ENCODE measurements at places on chromosomes 12 and 14.

GRCh38 chr12:45431126-45431525, 215.2 kb downstream of the ANO6 start:
- DNase-seq = no peak

DNA sequence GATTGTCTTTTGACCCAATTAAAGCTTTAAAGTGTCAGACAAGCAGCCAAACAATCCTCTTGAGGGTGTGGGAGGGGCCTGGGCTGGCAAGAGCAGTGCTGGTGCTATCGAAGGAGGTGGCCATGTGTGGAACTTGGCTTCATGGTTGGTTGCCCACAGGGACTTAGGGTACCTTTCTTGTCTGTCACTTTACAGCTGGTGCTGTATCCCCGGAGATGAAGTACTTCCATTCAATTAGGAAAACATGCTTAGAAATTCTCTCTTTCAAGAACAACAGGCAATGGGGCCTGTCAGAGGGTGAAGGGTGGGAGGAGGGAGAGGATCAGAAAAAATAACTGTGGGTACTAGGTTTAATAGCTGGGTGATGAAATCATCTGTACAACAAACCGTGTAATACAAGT, 86.5 kb downstream of the DAAM1 start:
- DNase-seq = peak; percentile 8

DNA sequence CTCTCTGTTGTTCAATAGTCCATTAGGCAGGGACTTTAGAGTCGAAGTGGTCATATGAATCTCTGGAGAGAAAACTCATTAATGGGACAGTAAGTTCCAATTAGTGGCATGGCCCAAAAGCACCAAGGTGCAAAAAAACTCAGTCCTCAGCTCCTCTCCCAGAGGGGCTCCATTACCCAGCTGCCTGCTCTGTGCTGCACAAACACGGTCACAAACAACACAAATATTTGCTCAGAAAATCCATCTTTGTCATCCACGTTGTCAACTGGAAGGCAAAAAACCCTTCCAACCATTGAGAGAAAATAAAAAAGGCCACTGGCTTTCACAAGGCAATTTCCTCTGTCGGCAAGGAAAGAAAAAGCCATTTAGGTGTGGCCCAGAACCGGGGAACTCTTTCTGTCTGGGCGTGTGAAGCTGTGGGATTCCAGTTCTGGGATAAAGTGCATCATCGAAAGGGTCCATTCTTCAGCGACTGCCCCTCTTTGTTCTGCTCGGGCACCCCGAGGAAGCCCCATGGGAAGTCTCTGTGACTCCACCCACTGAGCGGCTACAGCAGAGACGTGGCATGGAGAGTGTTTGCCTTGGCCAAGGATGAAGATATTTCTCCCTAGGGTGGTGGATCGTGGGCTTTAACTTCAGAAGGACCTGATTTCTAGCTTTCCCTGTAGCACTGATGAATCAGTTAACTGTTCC, 137.6 kb downstream of the VRK1 start:
- no peak for DNase-seq

GRCh38 chr14:49770212-49770817, 2.4 kb downstream of the KLHDC2 start:
- DNase-seq = no peak

DNA sequence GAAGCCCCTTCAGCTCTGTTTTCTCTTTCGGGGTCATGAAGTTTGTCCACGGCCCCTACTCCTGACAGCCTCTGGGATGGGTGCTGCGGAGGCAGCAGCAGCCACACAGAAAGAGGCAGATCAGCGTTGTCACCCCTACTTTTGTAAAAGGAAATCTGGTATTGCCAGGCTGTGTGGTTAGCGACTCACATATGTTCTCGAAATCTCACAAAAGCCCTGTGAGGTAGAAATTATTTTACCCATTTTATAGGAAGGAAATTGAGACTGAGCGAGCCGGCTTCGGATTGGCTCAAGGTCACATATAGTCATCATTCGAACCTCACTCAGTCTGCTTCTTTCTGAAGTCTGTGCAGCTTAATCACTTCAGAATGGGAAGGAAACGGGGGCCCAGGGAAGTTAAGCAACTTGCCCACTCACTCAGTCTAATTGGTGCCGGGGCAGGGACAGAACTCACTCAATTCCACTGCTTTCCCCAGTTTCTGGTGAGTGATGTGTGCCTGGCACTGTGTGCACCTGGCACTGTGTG, 1.1 kb upstream of the CKAP4 start:
- DNase-seq = no peak

DNA sequence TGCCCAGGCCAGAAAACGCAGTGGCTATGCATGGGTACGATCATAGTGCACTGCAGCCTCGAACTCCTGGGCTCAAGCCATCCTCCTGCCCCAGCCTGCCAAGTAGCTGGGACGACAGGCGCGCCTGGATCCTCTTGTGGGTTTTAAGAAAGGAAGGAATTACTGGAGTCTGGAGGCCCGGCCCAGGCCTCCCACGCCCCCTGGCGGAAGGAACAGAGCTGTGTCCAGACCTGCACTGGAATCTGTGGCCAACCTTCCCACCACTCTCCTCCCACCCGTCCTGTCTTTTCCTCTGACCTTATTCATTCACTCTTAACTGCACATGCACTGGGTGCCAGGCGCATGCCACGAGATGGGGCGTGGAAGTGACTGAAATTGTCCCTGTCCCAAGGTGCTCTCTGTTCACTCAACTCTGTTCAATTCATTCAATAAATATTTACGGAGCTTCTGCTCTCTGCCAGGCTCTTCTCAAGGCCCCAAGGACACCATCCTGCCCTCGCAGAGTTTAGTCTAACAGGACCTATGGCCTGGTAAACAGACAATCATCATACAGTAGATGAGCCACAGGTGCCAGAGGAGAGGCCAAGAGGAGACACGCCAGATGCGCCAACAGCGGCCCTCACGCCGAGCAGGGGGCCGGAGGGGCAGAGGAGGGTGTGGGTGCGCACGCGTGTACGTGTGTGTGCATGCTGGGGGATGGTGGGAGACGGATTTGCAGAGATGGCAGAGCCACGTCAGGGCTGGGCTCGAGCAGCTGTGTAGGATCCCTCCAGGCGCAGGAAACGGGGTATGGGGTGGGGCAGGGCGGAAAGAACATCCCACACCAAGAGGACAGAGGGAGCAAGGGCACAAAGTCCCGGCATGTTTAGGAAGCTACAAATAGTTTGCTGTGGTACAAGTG, 13.7 kb upstream of the TMEM106C start:
- DNase-seq = peak; percentile 78

GRCh38 chr12:40632933-40633332, 59.3 kb upstream of the CNTN1 start:
- no peak for DNase-seq

- no peak for DNase-seq
Measured at GRCh38 chr12:29660847-29661246, 122.9 kb downstream of the TMTC1 start.
